ENCODE measurements at places on chromosomes 11 and 22. TPM values are rescaled to one million over a fixed set of nuclear protein-coding genes. Genes with fewer than 3 reads are reported as not detected.

GRCh38 chr11:127656116-127656836 is 655.7 kb upstream of the KIRREL3 start:
- DNase-seq, result no peak

The MUC5AC gene
- polyA plus RNA-seq, result not detected

DNA sequence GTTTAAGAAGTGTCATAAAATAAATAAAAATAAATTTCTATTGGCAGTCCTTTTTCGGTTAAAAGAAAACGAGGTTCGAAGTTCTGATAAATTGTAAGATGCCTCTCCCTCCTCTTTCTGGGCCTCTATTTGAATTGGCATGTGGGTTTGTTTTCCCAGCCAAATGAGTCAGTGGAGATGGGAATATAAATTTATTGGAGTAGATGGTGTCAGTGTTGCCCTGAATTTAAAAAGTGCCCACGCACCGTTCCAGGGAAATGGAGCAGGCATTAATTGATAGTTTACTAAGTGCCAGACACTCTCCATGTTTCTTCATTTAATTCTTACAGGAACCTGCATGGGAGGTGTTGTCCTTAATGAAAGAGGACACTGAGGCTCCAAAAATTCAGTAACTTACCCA is 119.2 kb downstream of the FEZ1 start:
- DNase-seq, result no peak

The ME3 gene
- polyA plus RNA-seq, result 2.2 TPM

The RPS19BP1 gene
- 192 TPM for polyA plus RNA-seq

The ARRB1 gene
- 2.3 TPM for polyA plus RNA-seq

The PARVA gene
- polyA plus RNA-seq, result 17.1 TPM

DNA sequence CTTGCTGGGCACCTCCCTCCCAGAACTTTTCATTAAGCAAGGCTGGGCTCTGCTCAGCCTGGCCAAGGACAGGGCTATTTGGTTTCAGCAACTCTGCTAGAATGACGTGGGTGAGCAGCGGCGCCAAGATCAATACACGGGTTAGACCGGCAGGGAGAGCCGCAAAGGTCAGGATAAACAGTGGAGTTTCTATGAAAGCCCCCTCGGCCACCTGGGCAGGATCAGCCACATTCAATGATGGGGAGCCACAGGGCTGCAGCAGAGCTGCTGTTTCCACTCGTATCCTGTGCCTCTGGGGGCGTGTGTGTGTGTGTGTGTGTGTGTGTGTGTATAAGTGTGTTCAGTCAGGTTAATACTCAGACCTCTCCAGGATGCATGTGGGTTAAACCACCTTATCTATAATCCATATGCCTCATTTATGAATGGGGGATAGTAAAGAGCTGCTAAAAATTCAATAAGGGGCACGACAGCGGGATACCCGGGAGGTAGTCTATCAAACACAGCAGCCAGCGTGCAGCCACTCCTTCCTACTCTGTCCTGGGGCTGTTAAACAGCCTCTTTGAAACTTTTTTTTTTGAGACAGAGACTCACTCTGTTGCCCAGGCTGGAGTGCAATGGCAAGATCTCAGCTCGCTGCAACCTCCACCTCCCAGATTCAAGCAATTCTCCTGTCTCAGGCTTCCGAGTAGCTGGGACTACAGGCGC is 34.8 kb downstream of the MYH9 start:
- peak; percentile 35 for DNase-seq

The OSM gene
- not detected for polyA plus RNA-seq

GRCh38 chr22:29202212-29203192 is 3.2 kb upstream of the EMID1 start:
- DNase-seq, result peak; percentile 13

DNA sequence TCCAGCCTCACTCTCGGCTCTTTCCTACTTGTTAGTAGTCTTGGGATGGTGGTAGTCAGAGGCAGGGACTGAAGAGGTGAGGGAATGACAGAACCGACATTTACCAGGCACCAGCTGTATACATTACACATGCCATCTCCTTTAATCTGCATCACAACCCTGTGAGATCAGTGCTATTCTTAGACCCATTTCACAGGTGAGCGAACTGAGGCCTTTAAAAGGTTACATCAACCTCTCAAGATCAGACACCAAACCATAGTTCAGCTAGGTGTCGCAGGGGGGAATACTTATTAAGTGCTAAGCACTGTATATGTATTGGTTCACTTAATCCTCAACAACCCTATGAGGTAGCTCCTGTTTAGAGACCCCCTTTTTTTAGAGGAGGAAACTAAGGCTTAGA is 5.6 kb downstream of the PLA2G3 start:
- DNase-seq, result no peak

DNA sequence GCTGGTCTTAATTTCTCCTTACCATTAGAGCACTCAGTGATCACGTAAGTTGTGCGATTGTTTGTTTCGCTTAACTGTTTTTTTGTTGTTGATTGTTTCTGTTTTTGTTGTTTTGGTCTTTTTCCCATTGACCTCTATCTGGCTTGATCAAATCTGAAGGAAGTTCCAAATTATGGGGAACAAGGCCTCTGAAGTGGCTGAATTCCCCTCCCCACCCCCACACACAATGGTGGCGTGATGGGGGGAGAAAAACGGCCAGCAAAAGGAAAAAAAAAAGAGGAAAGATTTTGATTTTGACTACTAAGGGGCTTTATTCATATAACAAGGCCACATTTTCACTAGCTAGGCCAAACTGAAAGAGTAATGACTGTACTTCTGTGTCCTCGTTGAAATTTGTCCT is 53.6 kb downstream of the OSBPL5 start:
- no peak for DNase-seq

GRCh38 chr11:28464252-28464867 is 356.2 kb downstream of the METTL15 start:
- no peak for DNase-seq

DNA sequence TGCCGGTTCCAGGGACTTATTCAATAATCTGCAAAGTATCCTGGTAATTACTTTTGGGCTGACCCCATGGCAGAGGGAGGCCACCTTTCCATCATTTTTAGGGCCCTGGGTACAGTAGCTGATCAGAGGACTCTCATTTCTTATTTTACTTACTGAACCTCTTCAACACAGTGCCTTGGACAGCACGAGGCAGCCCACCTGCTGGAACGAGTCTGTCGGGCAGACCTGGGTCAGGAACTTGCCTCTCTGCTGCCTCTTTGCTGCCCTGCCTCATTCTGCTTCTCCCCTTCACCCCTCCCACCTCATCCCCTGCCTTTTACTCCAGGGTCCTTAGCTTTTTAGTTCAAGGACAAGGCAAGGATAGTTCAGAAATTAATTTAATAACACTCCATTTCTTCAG is 204.5 kb downstream of the CSNK2A3 start:
- no peak for DNase-seq

DNA sequence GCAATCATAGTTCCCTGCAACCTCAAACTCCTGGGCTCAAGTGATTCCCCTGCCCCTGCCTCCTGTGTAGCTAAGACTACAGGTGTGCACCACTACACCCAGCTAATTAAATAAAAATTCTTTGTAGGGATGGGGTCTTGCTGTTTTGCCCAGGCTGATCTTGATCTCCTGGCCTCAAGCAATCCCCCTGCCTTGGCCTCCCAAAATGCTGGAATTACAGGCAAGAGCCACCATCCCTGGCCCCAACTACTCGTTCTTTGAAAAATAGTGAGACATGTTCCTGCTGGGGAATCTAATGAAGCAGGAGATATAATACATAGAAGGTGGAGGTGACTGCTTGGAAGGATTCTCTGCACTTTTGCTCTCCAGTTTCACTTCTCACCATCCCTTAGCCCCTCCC is 40.1 kb upstream of the RFPL3 start:
- no peak for DNase-seq

The MFRP gene
- polyA plus RNA-seq, result not detected

DNA sequence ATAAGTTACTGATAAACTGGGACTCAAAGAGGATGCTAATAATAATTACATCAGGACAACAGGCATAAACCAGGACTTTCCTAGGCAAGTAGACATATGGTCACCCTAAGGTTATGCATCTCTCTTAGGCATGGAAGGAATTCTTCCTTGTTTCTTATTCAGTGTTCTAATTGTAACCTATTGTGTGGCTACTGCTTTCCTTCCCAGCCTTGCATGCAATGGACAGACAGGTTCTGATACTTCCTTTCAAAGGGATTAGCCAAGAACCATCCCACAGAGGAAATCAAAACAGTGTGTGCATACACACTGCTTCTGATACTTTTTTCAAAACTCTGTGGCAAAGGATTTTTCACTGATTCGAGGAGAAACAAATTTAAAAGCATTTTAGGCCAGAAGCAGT is 48.3 kb downstream of the RRAS2 start:
- DNase-seq, result no peak

DNA sequence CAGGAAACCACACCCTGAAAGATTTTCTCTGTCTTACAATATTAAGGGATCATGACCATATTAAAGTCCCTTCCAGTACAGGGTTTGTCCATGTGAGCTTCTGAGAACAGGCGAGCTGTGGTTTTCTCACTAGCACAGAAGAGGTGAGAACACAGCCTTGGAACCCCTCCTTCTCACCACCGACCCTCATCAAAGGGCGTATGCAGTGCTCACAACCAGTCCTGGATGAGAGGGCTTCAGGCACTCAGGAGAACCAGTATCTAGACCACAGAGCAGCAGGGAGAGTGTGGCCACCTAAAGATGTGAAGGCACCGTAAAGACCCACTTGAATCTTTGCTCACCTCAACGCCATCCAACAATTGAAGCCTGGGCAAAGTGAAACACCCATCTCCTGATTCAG is 397.0 kb downstream of the ETS1 start:
- DNase-seq, result no peak

DNA sequence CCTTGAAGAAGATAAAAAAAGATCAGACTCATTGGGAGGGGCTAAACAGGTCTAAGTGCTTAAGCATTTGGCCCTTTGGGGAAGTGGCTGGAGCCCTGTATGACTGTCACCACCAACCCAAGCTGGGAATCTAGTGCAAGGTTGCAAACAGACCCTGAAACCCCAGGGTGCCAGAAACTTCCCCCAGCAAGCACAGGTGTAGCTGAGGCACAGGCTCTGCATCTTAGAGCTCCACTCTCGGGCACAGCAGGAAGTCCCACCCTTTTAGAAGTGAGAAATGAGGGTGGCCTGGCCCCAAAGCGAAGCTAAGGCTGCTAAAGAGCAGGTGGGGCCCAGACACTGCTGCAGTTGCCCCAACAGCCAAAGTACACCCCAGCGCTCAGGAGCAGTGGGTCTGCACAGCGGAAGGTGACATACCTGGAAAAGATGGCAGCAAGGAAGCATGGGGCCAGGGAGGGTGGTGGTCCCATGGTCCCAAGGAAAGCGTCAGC is 5.8 kb upstream of the KDM2A start:
- DNase-seq, result no peak

DNA sequence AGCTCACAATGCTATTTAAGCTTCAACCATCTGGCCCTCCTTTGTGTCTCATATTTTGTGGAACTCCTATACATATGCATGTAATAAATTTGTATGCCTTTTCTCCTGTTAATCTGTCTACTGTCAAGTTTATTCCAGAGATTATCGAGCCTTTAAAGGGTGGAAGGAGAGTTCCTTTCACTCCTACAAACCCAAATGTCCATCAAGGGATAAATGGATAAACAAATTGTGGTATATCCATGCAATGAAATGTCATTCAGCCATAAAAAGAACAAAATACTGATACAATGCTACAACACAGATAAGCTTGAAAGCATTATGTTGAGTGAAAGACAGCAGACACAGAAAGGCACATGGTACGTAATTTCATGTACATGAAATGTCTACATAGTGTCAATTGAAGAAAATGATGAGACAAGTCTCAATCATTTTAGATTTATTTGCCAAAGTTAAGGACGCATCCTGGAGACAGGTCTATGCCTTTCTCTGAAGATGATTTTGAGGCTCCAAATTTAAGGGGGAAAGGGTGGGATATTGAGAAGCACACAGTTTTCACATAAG is 17.7 kb upstream of the FEZ1 start:
- DNase-seq, result no peak

The TRIM22 gene
- 28.2 TPM for polyA plus RNA-seq

DNA sequence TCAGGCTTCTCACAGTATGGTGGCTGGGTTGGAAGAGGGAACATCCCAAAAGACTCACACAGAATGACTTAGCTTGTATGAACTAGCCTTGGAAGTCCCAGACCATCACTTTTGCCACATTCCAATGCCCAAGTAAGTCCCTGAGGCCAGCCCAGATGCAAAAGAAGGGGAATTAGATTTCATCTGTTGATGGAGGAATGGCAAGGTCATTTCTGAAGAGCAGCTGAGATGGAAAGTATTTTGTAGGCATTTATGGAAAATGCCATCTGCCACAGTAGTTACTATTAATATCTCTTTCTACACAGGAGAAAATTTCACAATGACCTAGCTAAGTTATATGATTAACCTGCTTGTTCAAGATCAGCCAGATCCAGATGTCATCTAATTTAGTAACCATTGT is 58.8 kb downstream of the ENDOD1 start:
- no peak for DNase-seq

The METTL15 gene
- polyA plus RNA-seq, result 3.9 TPM

DNA sequence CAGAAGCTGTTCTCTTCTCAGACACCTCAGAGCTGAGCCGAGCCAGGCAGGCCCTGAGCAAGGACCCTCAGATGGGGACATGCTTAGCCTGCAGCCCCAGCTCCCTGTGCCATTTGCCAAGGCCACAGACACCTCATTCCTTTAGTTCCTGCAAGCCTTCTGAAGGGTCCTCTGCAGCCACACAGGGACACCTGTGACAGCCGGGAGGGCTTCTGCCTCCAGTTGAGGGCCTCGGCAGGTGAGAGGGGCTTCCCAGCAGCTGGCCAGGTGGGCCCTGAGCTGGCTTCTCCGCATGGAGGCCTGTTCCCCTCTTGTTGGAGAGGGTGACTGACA is 18.2 kb downstream of the INCENP start:
- DNase-seq, result no peak

DNA sequence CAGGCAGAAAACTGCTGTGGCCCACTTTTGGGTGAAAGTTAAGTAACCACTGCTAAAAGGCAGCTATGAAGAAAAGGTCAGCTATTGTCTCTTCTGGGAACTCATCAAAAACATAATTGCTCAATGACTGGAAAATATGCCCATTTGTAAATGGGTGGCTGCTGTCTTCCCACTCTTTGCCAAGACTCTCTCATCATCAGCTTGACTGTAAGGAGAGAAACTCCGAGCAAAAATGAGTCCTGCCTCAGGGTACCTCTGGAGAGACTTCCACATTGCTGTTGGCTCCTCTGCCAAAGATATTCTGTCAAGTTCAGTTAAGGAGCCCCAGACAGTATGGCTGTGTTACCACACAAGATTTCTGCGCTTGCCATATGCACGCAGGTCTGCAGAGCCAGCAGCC is 138.7 kb downstream of the BBOX1 start:
- no peak for DNase-seq

- no peak for DNase-seq
These were observed 7.4 kb downstream of the CNTF start for GRCh38 chr11:58629857-58630256.

DNA sequence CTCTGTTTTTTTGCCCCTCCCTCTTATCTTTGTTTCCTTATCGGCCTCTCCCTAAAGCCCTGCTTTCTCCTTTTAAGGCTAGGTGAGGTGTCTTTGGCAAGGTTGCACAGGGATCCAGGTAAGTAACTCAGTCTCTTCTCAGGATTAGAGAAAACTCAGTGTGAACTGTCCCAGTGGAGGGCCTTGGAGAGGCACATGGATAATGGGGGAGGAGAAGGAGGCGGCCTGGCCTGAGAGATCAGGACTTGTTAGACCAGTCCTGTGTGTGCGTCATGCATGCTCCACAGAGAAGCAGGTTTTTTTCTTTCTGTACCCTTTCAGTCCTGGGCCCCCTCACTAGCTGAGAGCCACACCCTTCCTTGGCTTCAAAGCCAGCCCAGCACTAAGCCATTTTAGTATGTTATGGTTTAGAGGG is 19.9 kb downstream of the CTNND1 start:
- no peak for DNase-seq

- no peak for DNase-seq
These were observed 1083.6 kb downstream of the DLG2 start for GRCh38 chr11:84543367-84544159.

Measured in foreskin keratinocyte (primary cell).